ENCODE measurements at places on chromosomes 3 and 15.

- no peak for DNase-seq
These were observed 3.4 kb upstream of the TPM1 start for GRCh38 chr15:63038926-63039673.

DNA sequence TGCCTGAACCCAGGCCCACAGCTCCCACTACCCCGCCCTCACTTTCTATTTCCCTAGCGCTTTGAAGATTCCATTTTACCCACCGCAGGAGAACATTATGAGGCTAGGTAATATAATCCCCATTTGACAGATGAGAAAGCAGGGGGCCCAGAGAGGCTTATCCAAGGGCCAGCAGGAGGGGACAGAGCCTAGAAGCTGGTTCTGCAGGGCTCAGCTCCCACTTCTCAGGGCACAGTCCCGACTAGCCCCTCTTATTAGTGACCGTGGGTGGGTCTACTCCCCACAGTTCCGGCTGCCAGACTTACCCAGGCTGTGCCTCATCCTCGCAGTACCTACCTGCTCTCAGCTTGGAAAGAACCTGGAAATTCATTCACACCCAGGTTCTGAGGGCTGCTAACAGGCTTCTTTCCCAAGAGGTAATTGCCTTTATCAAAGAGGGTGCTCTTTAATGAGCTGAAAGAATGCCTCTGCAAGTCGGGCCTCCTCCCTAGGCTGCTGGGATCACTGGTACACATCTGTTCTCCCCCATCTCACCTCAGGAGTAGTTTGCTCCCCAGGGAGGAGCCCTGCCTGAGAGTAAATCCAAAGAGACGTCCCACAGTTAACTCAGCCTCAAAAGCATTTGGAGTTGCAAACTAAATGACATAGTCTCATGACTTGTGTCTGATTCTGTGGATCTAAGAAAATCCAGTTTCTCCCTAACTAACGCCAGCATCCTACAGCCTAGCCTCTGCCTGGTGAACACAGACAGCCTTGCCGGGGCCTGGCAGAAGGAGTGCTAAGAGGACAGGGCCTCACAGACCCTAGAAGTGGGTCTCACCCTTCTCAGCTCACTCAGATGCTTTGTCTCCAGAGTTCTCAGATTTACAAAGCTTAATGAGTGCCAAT lies 125.0 kb downstream of the CHSY1 start:
- no peak for DNase-seq

- no peak for DNase-seq
These were observed 51.8 kb downstream of the SLC12A8 start for GRCh38 chr3:125160606-125161371.

GRCh38 chr3:77370413-77370812 lies 330.5 kb downstream of the ROBO2 start:
- no peak for DNase-seq

- no peak for DNase-seq
These were observed 1.0 kb downstream of the CPNE9 start for GRCh38 chr3:9704347-9705322.

DNA sequence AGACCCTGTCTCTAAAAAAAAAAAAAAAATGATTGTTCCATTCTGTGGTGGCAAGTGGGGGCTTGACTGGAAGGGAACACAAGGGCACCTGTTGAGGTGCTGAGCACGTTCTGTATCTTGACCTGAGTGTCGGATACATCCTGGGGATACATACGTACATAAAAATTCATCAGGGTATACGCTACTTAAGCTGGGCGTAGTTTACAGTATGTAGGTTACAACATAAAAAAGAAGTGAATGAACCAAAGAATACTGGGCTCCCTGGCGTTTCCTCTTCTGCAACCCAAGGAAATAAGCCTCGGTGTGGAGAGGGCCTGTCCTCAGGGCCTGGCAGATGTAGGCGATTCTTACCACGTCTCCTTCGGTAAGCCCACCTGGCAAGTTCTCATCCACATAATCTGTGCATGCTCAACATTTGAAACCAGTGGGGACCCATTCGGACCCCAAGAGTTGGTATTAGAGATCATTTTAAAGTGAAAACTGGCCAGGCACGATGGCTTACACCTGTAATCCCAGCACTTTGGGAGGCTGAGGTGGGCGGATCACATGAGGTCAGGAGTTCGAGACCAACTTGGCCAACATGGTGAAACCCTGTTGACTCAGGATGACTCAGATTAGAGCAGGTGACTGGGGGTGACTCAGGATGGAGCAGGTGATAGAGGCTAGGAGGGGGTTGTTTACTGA lies 5.1 kb upstream of the MUC20 start:
- no peak for DNase-seq

- no peak for DNase-seq
These were observed 76.3 kb upstream of the TTBK2 start for GRCh38 chr15:42996871-42997270.

DNA sequence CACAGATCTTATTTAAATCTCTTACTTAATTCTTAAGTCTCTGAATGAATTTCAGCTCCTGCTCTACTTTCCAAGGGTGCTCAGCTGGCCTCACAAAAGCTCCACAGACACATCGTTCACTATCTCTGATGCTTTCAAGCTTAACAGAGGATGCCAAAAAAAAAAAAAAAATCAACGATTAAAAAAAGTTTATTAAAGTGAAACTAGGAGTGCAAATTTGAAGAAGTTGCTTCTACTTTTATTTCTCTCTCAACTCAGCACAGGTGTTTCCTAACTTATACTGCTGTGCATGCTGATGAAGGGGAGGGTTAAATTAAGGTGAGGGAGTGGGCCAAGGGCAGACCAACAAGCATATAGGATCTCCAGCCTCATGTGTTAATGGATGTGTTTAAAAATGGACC lies 157.2 kb downstream of the TIGIT start:
- DNase-seq, result no peak

GRCh38 chr3:170636400-170636973 lies 50.6 kb upstream of the SLC7A14 start:
- DNase-seq, result no peak

DNA sequence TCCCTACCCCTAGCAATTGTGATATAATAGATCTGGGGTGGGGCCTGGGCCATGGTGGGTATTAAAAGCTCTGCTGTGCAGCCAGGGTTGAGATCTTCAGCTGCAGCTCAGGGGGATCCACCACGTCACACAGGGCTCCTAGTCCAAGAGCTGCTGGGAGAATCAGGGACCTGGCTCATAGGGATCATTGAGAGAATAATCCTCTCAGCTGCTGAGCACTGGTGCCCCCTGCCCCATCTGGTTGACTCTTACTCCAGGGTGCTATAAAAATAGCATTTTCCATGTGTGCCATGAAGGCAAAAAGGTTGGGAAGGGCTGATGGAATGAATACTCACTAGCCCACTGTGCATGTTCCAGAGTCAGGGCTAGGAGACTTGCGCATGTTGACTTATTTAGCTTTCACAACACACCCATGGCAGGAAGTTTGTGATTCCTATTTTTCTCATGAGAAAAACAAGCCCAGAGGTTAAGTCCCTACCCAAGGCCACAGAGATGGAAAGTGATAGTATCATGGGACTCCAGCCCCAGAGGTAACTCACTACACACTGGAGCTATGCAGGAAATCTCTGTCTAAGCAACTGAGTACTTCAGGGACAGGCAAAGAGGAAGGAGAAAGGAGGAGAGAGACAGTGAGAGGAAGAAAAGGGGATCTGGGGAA lies 94.6 kb upstream of the HERC1 start:
- DNase-seq, result no peak

DNA sequence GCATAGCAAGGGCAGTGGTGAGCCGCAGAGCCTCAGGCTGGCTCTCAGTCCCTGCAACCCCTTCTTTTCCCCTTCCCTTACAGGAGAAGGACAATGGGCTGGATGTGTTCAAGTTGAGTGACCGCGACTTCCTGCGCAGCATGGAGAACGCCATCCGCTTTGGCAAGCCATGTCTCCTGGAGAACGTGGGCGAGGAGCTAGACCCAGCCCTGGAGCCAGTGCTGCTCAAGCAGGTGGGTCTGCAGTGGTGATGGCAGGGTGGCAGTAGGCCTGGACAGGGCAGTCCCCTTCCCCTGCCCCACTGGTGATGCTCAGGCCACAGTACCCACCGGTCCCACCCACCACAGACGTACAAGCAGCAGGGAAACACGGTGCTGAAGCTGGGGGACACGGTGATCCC lies 53.8 kb downstream of the SEMA3G start:
- DNase-seq, result no peak

DNA sequence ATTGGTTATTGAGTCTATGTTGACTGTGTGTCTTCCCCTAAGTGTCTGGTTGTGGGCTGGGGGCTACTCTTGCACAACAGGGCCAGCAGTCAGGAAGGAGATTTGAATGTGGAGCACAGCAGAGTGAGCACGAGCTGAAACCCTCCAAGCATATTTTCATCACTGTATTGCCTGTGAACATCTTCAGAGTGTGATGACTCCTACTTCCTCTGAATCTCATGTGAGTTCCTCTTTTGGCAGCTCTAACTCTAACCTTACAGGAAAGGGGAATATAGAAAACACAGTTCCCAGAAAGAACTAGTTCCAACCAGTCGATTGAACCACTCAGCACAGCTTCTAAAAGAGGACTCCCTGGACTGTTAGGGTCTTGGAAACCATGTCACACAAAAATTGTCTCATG lies 211.6 kb downstream of the RAP2B start:
- DNase-seq, result no peak

DNA sequence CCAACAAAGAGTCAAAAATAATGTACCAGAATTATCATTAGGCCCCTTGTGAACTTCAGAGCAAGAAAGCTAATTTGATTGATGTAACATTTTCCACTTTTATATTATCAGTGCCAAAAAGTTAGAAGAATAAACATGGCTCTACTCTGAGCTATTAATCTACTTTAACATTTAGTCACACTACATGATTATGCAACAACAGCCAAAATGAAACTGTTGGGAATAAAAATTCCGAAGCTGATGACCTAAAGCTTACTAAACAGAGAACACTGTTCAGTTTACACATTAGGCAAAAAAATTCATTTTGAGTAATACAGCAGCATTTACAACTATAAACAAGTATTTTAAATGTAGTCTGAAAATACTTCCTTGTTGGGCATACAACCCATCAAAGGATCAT lies 1134.1 kb downstream of the EPHA3 start:
- DNase-seq, result no peak

DNA sequence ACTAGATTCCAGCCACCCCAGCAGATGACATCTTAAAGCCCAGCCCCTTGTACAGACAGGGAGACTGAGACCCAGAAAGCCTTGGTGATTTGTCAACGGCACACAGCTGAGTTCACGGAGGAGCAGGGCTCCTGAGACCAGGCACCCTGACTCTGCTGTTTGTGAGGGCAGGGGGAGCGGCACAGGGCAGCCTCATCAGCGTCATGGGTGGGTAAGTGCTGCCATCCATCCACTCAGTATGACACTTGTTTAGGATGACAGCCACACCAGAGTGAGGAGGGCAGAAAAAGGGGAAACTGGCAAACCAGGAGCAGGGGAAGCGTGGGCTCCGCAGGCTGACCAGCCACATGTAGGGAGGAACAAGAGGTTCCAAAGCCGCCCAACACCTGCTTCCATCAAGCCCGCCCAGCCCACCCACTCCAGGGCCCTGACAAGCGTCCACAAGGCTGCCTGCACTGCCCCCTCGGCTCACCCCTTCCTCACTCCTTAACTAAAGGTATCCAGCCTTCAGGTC lies 19.9 kb downstream of the RBPMS2 start:
- no peak for DNase-seq

DNA sequence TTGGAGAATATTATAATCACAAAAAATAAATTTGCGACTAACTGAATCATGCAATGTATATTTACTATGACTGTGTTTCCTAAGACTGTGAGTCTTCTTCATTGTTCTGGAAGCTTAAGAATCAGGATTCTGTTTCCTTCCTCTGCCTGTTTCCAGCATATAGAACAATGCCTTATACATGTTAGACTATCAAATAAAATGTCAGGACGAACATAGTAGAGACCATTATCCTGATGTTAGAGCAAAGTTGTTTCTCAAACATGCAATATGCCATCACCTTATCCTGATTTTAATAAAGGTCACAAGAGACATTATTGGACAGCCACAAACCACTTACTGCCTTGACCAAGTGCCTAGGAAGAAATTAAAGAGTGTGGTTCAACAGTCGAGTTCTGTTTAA lies 457.4 kb upstream of the AGTR1 start:
- DNase-seq, result no peak

- DNase-seq, result no peak
These were observed 42.1 kb downstream of the OXSR1 start for GRCh38 chr3:38207254-38208003.

DNA sequence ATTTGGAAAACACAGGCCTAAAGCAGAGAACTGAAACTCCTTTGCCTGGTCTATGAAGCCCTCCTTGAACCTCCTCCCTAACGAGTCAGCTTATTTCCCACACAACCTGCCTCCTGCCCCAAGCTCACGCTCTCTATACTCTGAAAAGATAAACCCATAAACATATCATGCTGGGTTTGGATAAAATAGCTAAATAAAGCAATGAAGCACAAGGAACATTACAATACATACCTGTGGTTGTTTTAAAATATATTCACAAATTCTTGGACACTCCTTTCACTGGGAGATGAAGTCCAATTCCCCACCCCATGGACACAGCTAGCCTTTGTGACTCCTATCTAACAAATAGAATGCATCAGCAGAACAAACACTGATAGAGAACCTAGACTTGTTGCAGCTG lies 98.2 kb downstream of the PLCH1 start:
- DNase-seq, result no peak

- DNase-seq, result no peak
These were observed 29.8 kb downstream of the PLA1A start for GRCh38 chr3:119627461-119627860.

DNA sequence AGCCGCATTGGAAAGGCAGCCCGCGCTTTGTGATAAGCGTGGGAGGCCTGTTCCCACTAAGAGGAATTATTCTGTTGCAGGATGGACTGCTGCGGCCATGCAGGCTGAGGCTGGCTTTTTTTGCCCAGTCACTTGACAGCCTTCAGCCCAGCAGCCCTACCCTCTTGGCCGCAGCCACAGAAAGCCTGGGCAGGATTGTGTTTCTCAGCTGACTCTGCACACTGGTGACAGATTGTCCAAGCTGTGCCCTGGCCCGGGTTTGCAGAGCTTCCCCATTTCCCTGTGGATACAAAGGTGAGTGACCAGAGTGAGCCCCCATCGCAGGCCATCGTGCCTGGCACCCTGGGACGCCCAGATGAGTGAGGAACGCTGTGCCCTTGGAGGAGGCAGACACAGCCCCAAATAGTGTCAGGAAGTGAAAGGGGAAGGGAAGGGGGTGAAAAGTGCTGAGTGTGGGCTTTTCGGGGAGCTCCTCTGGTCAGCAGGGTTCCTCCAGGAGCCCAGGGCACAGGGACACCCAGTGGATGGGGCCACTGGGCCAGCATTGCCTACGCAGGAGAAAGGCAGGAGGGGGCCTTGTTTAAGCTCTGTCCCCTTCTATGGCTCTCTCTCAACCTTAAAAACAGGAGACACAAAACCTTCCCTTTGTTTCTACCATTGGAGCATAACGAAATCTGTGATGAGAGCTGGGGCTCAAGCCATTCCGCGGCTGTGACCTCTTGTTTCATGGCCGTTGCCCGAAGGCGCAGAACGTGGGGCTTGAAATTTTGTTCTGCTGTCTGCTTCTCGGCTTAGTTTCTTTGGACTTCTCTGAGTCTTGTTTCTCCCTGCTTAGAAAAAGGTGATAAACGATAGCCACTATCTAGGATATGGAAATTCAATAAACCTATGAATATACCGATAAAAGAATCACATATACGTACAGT lies 91.5 kb upstream of the MEF2A start:
- DNase-seq, result peak; percentile 89
